H1 (cell line): ENCODE measurements at places on chromosomes 12 and 14. TPM values are rescaled to one million over a fixed set of nuclear protein-coding genes. Genes with fewer than 3 reads are reported as not detected.

The MANSC1 gene
- total RNA-seq: 6.1 and 8.9 TPM in 2 replicates

The RPGRIP1 gene
- total RNA-seq: 0.63 and 0.65 TPM in 2 replicates

The CMA1 gene
- not detected in 2 replicates for total RNA-seq

The CLEC4D gene
- not detected in 2 replicates for total RNA-seq

The SIX6 gene
- total RNA-seq: not detected in 2 replicates

The FLVCR2 gene
- 7.1 and 12.9 TPM in 2 replicates for total RNA-seq

The TMTC2 gene
- total RNA-seq: 3.9 and 4.2 TPM in 2 replicates
